Stimulated activated CD8-positive, alpha-beta memory T cell treated with anti-CD3 and anti-CD28 coated beads, Interleukin-15, amount 100 ng/mL, for 48 hours (primary cell): ENCODE measurements at places on chromosomes 3 and 15.

GRCh38 chr15:42632105-42632675, 56.8 kb downstream of the STARD9 start:
- no peak for DNase-seq

DNA sequence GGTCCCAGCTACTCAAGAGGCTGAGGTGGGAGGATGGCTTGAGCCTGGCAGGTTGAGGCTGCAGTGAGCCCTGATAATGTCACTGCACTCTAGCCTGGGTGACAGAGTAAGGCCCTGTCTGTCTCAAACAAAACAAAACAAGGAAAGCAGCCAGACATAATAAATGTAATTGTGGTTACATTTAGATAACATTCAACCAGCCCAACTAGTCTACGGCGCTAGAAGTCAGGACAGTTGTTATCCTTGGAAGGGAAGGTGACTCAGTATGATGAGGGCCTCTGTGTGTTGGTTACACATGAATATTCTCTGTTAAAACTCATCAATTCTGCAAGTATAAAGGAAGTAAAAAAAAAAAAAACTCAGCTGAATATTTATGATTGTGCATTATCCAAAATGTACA, 27.0 kb upstream of the CSPG5 start:
- DNase-seq = no peak

GRCh38 chr3:23135026-23135785, 67.9 kb upstream of the UBE2E2 start:
- no peak for DNase-seq

- DNase-seq = no peak
Observed at GRCh38 chr15:82942691-82943090, 9.8 kb downstream of the HOMER2 start.

DNA sequence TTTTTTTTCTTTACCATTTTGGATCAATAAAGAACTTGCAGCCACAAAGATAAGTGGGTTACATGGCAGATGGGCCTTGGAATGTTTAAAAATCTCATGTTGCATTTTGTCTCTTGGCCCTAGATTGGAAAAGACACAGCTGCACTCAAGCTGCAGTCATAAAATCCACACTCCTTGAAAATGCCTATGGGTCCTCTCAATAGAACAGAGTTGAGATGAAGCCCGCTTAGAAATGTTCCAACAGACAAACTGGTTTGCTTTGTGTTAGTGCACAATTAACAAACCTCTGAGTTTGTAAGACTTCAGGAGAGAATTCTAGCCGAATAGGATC, 401.2 kb upstream of the CDIN1 start:
- DNase-seq = no peak

DNA sequence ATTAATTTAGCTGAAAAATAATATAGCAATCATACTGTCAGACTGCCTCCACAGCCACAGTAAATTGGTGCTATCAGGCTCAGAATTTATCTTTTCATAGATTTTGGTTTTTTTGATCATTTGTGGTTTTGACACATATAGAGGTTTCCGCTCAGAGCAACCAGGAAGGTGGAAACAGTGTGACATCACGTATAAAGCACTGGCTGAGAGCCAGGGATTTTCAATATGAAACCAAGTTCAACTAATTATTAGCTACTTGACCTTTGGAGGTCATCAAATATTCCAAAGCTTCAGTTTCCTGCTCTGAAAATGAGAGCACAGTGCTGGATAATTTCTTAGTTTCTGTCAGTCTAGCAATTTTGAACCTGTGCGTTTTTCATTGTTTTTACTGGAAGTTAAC, 433.8 kb upstream of the SUCLG2 start:
- no peak for DNase-seq

- no peak for DNase-seq
Observed at GRCh38 chr3:140007911-140008869, 73.2 kb downstream of the CLSTN2 start.

GRCh38 chr3:106466881-106467280, 598.1 kb upstream of the CBLB start:
- DNase-seq = no peak

- DNase-seq = no peak
Observed at GRCh38 chr3:125478326-125478725, 41.7 kb downstream of the SNX4 start.

DNA sequence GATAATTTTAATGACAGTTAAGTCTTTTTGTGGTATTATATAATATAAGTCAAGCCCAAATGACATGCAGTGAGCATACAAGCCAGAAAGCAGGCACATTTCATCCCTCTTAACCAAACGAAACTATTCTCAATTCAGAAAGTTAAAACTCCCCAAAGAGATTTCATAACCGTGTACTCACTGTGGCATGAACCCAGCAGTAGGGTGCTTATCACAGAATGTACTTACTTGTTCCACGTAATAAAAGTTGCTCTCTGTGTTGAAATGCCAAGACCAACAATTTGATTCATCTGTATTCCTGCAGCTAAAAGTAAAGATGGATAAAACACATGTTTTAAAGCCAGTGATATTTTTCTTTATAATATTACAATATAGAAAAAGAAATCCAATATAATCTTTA, 12.1 kb downstream of the GK5 start:
- DNase-seq = no peak

GRCh38 chr15:70690491-70691276, 72.7 kb downstream of the UACA start:
- no peak for DNase-seq

GRCh38 chr3:37736624-37737023, 125.1 kb upstream of the CTDSPL start:
- DNase-seq = no peak

DNA sequence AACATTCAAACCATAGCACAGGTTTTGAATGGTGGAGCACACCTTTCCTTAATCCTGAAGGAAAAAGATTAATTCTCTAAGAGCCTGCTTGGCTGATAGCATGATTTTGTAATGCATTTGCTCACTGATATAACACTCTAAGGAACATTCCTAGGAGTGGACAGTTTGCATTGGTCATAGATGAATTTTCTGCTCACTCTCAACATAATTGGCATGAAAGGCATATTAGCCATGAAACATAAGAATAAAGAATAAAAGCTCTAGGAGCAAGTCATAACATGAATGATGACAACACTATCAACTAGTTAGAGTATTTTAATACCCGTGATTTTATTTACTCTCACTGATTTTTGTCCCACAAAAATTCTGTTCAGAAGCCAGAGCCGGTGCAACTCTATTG, 34.3 kb upstream of the LRTM1 start:
- DNase-seq = no peak

GRCh38 chr3:177179281-177180067, 17.8 kb downstream of the TBL1XR1 start:
- DNase-seq = no peak

- DNase-seq = no peak
Observed at GRCh38 chr15:40010686-40011085, 28.3 kb downstream of the SRP14 start.

DNA sequence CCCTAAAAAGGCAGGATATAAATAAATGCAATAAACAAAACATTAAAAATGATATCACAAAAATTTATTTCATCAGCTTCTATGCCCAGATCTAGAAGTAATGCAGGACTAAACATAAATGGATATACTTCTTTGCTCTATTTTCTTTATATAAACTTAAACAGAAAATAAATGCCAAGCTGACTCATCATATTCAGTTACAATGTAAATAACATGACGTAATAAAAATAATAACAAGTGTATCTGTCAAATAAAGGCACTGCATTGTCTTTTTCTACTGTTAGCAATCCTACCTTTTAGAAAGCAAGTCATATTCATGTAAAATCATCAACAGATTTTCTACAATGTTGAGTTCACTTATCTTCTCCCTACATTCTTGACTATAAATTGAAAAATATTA, 61.6 kb downstream of the NEK10 start:
- DNase-seq = no peak

DNA sequence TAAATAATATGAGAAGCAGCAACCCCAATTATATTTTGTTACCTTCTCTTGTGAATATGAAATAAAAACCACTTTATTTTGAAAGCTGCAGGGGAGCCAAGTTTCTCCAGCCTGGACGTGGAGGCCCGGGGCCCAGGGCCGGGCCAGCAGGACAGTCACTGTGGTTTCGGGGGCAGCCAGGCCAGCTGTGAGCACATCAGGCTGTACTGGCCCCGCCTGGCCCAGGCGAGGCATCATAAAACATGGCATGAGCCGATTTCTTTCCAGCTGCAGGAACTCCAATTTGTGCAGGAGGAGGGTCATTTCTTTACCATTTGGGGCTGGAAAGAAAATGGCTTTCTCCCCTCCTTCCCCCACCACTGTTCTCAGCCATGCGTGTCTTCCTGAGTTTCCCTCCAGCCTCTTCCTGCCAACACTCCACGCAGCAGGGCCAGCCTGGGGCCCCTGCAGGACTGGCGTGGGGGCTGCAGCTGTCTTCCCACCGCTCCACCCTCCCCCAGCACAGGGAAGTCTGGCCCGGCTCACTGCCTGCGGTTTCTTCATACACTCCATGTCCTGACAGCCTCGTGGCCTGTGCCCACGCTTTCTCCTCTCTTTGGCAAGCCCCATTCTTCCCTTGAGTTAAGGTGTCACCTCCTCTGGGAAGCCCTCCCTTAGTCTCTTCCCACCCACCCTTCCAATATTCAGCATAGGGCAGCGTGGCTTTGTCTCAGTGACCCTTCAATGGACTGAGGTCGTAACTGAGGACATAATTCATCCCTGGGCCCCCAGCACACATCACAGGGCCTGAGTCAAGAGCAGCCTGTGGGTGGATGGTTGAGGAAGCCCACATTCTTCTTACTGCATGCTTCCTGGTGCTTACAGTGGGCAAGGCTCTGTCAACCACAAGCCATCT, 135.8 kb downstream of the CHSY1 start:
- DNase-seq = no peak

GRCh38 chr15:57541805-57542504, 49.7 kb upstream of the MYZAP start:
- no peak for DNase-seq

- no peak for DNase-seq
Observed at GRCh38 chr3:72797773-72798543, 50.3 kb downstream of the SHQ1 start.

DNA sequence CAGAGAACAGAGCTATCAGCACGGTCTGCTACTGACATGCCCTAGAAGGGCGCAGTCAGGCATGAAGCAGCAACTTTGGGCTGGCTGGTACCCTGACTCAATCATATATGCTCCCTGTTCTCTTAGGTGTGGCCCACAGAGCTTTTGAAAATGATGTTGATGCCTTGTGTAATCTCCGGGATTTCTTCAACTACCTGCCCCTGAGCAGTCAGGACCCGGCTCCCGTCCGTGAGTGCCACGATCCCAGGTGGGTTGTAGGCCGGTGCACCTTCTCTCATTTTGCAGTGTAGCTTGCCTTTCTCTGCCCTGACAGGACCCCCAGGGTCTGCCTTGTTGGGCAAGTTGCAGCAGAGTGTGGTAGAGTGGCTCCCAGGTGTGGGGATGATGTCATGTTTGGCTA, 47.7 kb downstream of the PCCB start:
- no peak for DNase-seq

DNA sequence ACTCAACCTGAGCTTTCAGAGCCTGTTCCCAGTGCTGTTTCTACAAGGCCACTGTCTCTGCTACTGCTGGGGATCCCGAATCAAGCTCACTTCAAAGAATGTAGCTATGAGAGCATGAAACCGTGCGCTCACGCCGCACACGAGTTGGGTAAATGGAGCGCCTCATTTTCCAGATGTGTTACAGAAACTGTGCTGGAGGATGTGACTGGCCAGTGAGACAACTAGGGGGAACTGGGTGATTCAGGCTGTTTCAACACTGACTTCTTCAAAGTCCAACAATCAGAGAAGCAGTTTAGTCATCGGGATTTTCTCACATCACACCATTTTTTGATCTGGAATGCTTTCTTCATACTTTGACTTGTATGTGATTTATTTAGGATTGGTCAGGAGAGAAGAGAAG, 3.5 kb downstream of the ZNF710 start:
- peak; percentile 53 for DNase-seq

- no peak for DNase-seq
Observed at GRCh38 chr3:70342149-70342548, 29.7 kb upstream of the MDFIC2 start.

DNA sequence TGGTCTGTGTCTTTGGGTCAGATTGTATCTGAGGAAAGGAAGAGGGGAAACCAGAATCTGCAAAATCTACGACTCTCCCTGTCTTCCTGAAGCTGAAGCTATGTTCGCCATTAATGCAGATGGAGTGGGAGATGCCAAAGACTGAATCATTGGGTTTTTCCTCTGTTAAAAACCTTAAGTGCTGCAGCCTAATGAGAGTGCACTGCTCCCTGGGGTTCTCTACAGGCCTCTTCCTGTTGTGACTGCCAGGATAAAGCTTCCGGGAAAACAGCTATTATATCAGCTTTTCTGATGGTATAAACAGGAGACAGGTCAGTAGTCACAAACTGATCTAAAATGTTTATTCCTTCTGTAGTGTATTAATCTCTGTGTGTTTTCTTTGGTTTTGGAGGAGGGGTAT, 24.0 kb downstream of the RMDN3 start:
- no peak for DNase-seq

DNA sequence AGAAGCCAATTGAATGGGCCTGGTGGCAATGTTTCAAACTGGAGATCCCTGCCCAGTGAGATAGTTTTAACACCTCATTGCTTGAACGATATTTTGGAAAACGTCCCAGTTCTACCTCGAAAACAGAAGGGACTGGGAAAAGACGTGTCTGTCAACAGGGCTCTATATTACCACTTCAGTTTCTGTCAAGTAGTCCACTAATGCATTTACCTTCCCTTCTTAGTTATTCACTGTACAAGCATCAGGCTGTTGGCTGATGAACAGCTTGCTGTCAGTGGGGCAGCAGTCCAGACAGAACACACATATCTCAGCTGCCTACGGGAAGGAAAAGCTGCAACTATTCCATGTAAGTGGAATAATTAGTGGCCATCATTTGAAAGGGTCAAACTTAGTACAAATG, 794.7 kb upstream of the GBE1 start:
- DNase-seq = no peak

DNA sequence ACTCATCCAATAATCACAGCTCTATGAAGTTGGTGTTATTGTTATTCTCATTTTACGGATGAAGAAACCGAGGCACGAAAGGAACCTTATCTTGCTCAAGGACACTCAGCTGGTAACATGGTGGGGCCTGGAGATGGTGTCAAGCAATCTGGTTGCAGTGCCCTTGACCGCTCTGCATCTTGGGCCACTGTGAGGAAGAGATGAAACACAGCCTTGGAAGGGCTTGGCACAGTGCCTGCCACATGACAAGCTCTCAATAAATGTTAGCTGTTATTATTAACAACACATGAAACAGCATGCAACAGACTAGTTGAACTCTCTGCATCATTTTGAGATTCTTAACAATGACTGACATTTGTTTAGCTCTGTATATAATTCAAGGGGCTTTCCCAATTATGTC, 10.1 kb upstream of the ITGA11 start:
- no peak for DNase-seq

GRCh38 chr15:36330598-36330997, 248.8 kb upstream of the CDIN1 start:
- DNase-seq = no peak

DNA sequence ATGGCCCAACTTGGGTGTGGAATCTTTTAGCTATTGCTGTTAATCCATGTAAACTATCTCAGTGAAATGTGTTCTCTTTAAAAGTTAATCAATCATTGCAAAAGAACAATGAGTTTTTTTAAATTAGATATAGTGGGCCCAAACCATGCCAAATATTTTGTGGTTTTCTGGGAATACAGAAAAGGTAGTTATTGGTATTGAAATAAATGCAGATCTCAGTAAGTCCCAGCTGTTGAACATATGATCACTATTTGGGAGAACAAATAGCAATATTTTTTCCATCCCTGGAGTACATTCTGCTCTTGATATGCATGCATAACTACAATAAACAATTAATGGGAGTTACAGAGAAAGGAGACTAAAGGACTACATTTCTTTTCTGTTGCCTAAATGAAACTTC, 36.0 kb upstream of the LEKR1 start:
- DNase-seq = no peak
